SK-N-DZ (cell line): ENCODE measurements at places on chromosomes 11 and 22.
A peak's percentile ranks its signal among the peaks of the same experiment; 100 is the strongest.

GRCh38 chr11:63951779-63952536 is 13.2 kb downstream of the NAA40 start:
- no peak for DNase-seq

DNA sequence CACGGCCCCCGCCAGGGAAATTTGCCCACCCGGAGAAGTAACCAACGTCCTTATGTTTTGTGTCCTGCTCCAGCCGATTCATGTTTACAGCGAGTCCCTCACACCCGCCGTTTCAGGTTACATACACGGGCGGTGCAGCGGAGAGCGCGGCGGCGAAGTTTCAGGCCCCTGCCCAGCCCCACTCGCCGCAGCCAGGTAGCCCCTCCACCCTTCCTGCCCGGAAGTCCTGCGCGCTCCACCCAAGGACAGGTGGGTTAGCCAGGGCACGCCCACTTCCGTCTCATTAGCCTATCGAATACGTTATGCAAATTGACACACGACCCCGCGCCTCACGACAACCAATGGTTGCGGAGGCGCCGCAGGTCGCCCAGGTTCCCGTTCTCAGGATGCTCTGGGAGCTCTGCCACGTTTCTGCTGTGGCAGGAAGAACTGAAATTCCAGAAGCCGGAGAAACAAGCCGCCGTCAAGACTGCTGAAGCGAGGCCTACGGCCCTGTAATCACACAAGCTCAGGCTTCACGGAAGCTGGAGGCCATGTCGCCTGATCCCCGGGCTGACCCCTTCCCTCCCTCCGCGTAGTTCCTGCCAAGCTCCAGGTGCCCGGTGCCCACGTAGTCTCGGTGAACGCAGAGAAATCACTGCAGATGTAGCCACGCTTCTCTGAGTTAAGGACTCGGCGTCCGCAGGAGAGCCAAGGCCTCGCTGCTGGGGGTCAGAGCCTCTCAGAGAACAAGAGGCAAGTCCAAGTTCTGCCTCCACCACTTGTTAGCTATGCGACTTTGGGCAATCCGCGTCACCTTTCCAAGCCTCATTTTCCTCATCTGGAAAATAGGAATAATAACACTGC is 22.4 kb upstream of the MYH9 start:
- DNase-seq, result no peak

- no peak for DNase-seq
Measured at GRCh38 chr11:4865855-4866254, 15.8 kb upstream of the OR51T1 start.

DNA sequence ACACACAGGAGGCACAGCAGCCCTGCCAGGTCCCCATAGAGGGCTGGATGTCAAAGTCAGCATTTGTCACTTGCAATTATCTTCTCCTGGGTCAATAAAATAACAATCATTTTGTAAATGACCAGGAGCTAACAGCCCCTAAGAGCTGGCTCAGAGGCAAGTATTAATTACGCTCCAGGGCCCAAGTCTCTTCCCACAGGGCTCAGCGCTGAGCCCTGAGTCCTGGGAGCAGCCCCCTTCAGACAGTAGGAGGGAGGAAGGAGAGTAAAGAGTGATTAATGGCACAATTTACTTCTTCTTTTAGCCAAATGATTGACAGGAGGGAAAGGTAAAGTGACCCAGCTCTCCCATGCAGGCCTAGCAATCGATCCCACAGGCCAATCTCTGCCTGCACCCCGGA is 99.0 kb upstream of the DRD2 start:
- no peak for DNase-seq

DNA sequence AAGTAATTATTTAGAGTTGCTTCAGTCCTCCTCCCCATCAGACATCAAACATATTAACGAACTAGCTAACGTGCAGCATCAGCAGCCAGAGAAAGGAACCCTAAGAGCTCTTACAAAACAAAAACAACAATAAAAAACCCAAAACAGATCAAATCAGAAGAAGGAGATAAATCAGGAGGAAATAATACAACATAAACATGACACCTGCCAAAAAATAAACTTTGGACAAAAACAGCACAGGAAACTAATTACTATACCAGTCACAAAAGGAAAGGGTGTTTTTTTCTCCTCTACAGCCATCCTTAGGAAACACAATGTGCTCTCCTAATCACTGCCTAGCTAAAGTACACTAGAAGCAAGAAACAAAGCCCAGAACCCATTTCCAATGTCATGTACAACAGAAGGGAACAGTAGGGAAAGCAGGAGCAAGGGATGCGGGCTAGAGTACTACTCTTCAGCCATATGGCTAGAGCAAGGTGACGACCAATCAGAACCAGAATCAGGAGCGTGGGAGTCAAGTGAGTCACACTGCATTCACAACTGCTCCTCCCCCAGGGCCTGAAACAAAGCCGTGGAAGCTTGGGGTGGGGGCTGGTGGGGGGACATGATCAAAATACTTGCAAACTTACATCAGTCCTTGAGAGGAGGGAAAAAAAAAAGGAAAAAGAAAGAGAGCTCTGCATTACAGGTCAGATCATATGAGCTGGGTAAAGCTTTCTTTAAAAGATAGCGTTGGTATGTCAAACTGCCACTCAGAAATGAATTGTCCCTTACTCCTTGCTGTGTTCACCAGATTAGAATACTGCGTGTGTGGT is 60.4 kb downstream of the LARGE2 start:
- no peak for DNase-seq

GRCh38 chr22:49330421-49331222 is 497.1 kb downstream of the BRD1 start:
- DNase-seq, result no peak

DNA sequence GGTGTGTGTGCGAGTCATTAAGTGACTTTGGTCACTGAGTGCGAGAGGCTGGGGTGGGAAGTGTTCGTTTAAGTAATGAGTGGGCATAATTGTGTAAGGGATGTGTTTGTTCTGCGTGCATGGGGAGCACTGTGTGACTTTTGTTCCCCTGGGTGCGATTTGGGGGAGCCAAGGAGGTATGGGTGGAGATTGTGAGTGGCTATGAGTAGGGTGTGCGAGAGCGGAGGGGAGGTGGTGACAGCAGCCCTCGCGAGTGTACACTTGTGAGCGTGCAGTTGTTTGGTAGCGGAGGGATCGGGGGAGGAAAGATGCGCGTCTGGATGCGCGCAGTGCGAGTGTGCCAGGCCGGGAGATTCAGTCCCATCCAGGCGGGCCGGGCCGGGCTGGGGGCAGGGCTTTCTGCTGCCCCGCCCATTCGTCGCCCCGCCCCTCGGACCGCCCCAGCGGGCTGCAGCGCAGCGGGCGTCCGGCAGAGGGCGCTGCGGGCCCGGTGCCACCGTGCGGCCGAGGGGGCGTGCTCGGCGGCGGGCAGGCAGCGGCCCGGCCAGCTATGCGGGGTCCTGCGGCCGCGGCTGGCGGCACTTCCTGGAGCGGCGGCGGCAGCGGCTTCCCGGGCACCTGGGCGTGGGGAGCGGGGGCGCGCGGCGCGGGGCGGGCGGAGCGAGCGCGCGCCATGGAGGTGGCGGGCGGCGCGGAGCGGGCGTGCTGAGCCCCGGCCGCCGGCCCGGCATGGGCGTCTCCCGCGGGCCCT is at the start of gene DGKZ:
Gene DGKZ (plus strand): TSS at position 578 of the 751 bp plus-strand sequence. CDS start 197 bp downstream, outside the sequence.
- DNase-seq, result peak; percentile 78

DNA sequence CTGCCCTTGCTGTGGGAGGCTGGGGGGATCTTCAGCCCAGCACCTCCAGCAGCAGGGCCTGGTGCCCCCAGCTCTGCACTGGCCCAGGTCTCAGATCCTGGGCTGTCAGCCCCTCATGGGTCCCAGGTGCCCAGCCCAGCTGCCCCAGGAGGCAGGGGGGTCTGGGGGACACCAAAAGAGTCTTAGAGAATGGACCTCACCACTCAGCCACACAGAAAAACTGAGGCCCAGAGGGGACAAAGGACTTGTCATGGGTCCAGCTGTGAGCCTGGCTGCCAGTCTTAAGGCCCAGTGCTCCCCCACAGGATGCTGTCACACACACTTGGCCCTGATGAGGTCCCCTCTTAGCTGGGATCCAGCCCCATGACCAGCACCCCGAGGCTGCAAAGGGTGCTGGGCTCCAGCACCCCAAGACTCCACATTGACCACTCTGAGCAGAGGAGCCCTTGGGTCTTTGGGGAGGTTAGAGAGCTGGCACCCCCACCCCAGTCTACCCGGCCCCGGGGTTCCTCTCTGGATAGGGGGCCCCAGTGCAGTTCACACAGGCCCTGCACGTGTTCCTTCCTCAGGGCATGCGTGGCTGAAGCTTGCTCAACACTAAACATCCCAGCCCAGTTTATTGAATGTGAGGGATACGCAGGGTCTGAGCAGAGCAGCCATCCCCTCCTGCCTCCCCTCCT is 54.4 kb downstream of the IGLL5 start:
- DNase-seq, result no peak

- no peak for DNase-seq
Measured at GRCh38 chr11:110196884-110197420, 99.5 kb downstream of the RDX start.

DNA sequence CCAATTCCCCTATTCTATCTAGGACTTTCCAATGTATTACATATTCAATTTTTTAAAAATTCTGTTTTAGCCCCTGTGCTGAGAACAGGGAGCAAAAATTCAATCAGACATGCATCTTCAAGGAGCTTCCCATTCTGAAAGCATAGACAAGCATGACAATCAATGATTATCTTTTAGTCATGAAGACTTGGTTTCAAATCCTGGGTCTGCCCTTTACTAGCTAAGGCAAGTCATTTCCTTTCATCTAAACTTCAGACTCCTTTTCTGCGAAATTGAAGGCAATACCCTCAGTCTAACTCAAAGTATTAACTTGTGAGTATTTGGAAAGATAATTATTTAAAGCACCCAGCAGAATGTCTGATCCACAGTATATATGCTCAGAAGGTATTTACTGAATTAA is 24.1 kb downstream of the PAK1 start:
- DNase-seq, result no peak

- no peak for DNase-seq
Measured at GRCh38 chr11:63804259-63804658, 9.0 kb upstream of the SPINDOC start.

- DNase-seq, result no peak
Measured at GRCh38 chr22:23054531-23055257, 15.6 kb upstream of the GNAZ start.

DNA sequence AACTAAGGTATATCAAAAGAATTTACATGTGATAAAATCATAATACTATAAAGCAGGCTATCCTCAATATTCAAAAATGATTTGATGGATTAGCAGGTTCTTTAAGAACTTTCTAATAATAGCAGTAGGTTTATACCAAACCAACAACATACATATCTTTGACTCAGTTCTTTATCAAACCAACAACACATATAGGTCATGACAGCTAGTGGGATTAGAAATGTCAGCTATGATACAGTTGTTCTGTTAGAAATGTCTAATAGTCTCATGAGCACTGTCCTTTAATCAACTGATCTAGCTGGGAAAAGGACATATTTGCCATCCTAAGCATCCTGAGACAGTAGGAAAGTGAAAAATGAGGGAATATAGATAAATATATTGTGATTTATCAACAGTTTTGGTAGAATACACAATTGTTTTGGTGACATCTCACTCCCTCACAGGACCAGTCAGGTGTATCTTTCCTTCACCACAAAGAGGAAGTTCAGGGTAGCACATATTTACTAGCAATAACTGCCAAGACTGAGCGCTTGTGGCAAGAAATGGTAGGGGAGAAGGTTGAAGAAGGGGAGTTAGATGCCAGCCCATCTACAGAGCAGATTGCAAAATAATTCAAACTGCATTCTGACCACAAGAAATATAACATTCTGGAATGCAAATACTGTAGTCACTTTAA is 90.8 kb upstream of the APOA1 start:
- no peak for DNase-seq

- no peak for DNase-seq
Measured at GRCh38 chr11:88813233-88813915, 252.4 kb downstream of the GRM5 start.
